Omental fat pad (tissue), 4 donors: ENCODE measurements at places on chromosomes 12 and 14. TPM values are rescaled to one million over a fixed set of nuclear protein-coding genes. Genes with fewer than 3 reads are reported as not detected.

Gene SPRYD3
- total RNA-seq, result 34.7 TPM

Gene TAS2R10
- total RNA-seq, result not detected

Gene MYG1
- 42.6 TPM for total RNA-seq

Gene NANOG
- total RNA-seq, result not detected

GRCh38 chr14:48735607-48736006, 850.6 kb downstream of the RPS29 start:
- DNase-seq, result no peak

- no peak for DNase-seq
Observed at GRCh38 chr14:95504135-95505029, 12.1 kb downstream of the SYNE3 start.

DNA sequence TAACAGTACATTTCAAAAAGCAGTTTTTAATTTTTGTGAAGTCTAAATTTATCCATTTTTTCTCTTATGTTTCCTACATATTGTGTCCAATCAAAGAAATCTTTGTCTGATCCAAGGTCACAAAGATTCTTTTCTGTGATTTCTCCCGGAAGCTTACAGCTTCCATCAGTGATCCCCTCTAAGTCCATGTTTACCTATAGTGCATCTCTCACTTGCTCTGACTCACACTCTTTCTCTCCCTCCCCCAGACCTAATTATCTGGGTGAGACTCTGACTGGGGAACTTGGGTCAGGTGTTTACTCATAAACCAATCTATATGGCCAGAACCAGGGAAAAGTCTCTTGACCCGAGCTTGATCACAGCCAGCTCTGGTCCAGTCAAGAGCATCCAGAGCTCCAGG, 224.4 kb downstream of the SPTSSA start:
- no peak for DNase-seq

DNA sequence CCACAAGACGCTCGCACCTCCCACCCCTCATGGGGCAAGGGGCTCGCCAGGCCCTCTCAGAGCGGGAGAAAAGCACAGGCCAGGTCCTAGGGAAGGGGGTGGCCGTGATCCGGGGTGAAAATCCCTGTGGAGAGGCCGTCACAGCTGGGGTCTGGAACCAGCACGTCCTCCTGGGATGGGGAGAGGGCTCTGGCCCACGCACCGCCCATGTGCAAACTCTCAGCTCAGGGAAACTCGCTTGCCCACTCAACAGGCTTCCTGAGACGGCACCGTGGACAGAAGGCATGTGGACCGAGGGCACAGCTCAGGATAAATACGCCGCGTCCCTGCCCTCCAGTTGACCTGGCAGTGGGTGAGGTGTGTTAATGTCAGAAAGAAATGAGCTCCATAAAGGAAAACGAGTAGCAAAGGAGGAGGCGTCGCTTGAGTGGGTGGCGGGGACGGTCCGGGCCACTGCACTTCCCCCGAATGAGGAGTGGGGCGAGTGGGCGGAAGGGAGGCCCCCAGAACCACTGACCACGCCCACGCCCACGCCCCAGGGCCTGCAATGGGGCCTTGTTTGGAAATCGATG, 57.6 kb upstream of the GALNT9 start:
- no peak for DNase-seq

DNA sequence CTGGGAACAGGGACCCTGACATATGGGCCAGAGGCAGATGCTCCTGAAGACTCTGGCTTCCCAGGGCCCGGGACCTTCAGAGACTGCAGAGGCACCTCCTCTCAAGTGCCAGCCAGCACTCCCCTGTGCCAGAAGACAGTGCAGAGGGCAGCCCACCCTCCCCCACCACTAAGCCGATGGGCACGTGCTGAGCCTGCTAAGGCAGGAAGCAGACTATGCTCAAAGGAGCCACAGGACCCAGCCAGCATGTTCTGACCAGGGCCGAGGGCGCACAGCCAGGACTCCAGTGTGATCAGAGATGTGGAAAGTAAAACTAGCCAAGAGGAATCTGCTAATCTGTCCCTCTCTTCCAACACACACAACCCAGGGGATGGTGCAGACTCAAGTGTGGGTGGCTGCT, 29.8 kb downstream of the DIO3 start:
- no peak for DNase-seq
